NCI-H1092 (cell line): ENCODE measurements at places on chromosomes 7 and 10.

DNA sequence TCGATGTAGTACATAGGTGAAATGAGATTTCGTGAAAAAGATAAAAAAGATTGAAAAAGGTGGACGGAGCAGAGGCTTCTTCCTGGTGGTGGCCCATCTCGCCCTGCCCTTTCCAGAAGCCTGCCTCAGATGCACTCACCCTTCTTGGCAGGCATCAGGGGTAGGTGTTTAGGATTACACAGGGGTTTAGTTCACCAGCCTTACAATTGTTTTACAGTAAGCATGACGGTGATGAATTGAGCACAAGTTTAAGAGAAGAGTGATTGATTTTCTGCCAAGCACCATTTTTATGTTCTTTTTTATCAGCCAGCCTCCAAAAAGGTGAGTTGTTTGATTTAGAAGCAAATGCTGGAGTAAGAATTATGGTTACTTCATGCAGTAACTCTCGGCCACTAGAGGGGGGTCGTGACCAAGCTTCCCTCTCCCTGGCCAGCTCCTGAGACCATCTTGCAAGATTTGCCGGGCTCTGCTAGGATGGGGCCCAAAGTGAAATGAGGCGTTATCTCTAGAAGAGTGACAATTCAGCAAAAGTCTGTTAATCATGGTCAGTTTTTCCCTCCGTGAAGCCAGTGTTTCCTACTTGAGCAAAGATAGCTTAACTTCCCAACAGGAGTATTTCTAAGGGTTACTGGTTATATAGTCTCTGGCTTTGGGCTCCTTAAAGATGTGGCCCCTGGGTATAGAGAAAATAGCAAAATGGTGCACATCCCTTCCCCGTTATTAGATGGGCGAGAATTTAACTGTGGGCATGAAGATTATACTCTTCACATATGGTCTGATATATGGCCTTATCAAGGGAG lies 228.8 kb downstream of the BMPER start:
- DNase-seq, result peak; percentile 57

DNA sequence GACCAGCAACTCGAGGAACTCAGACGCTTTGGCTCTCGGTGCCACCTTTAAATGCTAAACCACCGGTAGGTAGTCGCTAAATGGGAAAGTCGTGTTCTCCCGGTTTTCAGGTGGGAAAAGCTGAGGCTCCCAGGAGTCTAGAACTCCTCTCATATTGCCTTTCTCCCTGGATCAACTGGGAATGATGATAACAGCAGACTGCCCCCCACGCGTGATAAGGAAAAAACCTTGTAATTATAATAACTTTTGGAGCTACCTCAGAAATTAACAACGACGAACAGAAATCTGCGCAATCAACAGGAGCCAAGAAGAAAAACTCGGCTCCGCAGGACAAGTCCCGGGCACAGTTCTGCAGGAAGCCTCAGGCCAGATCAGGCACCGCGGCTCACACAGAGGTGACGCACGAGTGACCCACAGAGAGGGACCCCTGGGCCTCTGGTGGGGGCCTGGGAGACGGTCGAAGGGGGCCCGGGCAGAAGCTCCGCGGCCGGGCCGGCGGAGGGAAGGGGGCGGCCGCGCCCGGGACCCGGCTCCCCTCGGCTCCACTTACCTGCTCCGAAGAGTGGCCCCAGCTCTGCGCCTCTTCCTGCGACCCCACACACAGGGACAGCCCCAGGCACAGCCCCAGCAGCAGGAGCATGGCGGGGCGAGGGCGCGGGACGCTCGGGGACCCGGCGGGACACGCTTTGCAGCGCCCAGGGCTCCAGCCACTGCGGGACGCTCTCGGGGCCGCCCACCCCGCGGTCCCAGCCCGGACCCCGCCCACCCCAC lies at the start of gene ITIH5:
ITIH5 (minus strand) TSS at position 714 of the 771 bp plus-strand sequence; CDS start at position 640, 74 bp downstream.
- no peak for DNase-seq

DNA sequence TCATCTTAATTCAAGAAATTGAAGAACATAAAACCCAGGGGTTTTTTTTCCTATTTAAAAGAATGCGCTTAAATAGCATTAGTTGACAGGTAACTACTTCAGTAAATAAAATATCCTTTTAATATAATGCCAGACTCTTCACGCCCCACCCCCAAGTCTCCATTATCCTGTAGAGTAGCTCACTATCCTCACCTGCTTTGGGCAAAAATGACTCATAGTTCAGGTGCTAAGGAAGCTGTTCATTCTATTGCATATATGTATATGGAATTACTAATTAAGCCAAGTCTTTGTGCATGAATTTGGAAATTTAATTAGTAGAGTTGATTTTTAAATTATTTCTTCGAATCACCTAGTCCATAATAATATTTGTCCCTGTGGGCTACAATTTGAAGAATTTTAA lies 656.8 kb upstream of the ANKRD30A start:
- DNase-seq, result no peak

DNA sequence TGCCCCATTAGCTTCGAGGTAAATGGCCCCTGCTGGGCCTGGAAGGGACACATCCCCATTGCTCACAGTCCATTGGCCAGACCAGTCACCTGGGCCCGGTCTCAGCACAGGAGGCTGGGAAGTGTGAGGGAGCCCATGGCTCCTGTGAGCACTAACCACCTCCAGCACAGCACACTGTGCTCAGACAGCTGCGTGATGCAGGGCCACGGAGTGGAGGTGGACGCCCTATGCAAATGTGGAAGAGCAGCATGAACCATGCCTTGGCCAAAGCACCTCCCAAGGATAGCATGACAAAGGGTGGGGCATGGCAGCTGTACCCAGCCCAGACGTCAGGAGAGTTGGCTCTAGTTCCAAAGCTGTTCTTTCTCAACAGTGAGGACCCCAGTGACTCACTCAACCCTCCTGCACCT lies 120.1 kb upstream of the ZMIZ1 start:
- DNase-seq, result no peak

- DNase-seq, result no peak
These were observed 282.3 kb upstream of the KAT6B start for GRCh38 chr10:74544106-74544505.

GRCh38 chr7:55192723-55193122 lies 172.4 kb upstream of the LANCL2 start:
- DNase-seq, result no peak

DNA sequence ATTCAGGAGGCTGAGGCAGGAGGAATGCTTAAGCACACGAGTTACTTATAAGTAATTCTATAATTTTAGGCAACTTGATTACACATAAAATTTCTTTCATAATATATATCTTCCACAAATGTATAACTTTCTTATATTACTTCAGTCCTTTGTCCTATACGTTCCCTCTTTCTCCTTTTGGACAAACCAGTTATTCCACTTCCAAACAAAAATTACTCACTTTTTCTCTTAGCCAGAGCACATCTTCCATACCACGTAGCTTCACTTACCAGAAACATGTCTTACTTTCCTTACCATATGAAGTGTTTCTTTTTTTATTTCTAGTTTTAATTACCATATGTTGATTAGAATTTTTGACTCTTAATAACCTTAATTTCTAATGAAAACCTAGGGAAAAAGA lies 64.6 kb downstream of the ARL5B start:
- DNase-seq, result no peak

DNA sequence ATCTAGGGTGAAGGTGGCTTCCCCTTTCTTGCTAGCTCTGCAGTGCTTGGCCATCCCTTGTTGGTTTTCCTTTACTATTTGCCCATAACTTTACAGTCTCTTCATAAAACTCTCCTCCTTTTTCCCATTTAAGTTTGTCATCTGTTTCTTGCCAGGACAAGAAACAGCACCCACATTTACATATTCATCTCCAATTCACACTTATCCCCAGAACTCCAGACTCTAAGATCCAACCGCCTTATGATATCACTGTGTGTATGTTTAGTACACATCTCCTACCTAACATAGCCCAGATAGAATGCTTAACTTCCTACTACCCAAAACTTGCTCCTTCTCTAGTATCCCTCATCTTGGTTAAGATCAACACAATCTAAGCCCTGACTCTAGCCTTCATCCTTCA lies 622.2 kb downstream of the KCNMA1 start:
- no peak for DNase-seq

- DNase-seq, result no peak
These were observed 94.6 kb downstream of the DNAJB6 start for GRCh38 chr7:157431173-157431950.

- DNase-seq, result no peak
These were observed 4.9 kb upstream of the CAMK2B start for GRCh38 chr7:44330331-44330730.

DNA sequence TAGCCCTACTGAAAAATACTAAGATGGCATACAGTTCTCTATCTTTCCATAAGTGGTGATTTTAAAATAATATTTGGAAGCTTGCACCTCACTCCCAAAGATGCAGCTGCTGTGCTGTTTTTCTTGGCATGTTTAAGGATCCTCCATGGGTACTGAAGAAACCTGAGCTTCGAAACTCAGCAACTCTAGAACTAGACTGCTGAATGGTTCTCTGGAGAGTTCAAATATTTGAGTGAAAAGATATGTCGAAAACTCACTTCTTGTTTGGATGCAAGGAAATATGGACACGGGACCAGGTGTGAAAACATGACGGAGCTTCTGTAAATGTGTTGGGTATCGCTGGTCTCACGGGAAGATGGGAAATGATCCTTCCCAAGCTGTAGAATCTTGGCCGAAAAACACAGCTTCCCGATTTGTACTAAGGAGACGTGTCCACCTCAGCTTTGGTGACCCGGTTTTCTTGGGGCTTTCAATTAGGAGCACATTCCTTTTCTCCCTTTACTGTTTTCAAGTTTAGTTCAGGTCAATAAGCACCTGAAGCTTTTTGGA lies 543.8 kb upstream of the NRP1 start:
- DNase-seq, result no peak

GRCh38 chr10:27893358-27893954 lies 105.4 kb downstream of the ODAD2 start:
- no peak for DNase-seq

- DNase-seq, result no peak
These were observed 24.4 kb upstream of the AKR1B1 start for GRCh38 chr7:134483296-134483695.

GRCh38 chr10:8054494-8055407 lies at the start of gene GATA3:
Gene GATA3, plus strand, starts transcription at chr10:8054688. Its CDS starts 968 bp downstream, at chr10:8055656.
- DNase-seq, result no peak

DNA sequence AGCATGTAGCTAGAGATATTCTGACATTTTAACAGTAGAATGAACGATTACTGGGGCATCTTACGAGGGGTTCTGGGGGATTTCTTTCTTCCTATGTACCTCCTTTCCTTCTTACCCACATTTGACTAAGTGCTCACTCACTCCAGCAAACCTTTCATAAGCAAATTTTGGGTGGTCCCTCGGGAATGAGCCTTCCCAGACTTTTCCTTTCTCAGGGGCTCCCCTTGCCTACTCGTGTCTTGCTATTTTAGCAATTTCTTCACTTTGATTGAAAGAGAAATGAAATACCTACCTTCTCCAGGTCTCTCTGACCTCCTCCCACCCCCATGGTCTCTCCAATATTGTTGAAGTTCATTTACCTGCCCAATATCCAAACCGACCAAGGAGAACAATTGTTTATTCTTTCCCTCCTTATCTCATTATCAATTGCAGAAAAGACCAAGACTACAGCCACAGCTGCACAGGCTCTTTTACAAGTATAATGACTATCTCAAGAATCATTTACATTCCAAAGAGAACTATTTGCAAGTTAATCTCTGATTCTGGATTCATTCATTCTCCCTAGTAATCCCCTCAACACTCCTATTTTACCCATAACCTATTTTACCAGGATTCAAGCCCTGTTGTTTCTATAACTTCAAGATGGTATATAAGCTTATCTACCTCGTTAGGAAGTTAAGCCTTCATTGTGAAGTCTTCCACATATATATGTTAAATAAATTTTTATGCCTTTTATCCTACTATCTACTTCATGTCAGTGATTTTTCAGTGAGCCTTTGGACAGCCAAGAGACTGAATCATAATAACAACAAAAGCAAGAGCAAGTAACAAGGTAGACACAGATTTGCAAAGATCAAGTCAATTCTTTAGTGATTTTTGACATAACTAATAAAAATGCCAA lies 480.6 kb downstream of the IPMK start:
- DNase-seq, result no peak

- no peak for DNase-seq
These were observed 134.3 kb downstream of the CFAP58 start for GRCh38 chr10:104487794-104488438.

DNA sequence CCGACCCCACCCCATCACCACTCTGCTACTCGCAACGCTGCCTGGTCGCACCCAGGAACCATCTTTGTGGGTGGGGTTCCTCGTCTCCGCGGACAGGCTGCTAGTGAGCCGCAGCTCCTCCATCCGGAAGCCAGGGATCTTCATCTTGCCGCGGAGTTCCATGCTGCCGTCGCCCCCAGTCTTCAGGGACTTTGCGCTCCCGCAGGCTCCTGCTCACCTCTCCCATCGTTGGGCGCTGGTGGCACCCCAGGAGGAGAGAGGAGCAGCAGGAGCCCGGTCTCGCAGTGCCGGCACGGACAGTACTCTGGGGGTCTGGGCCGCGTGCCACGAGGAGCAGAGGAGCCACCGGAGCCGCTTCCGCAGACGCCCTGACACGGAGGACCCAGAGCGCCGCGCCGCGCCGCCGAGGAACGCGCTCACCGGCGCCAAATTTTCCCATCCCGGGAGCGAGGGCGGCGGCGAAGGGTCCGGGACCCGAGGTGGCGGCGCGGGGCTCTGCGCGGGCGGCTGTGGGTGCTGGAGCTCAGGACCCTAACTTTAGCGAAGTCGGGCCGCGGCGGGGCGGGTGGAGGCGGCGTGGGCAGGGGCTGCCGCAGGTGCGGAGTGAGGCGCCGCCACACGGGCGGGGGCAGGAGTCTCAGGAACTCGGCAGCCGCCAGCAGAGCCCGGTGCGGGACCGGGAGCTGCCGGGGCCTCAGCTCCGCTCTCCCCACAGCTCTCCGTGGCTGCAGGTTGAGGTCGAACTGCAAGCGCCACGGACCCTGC lies 750.1 kb upstream of the SORCS1 start:
- no peak for DNase-seq

- no peak for DNase-seq
These were observed 33.6 kb downstream of the WASL start for GRCh38 chr7:123715198-123715597.

DNA sequence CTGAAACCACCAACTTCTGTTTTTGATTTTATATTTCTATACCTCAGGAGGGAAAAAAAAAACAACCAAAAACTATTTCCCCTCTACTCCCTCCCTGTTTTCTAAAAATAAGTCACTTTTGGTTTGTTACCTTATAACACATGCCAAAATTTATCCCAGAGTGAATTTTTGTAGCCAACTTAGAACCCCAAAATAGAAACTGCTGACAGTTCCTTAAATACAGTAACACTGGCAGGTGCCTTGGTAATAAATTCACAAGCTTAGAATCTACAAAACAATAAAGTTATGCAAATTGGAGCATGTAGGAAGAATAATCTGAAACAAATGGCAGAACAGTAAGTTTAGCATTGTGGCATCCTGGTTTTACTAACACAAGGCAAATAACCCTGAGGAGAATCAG lies 165.0 kb upstream of the HDAC9 start:
- no peak for DNase-seq
